Endothelial cell (in vitro differentiated cells): ENCODE measurements at places on chromosomes 13 and 19.

DNA sequence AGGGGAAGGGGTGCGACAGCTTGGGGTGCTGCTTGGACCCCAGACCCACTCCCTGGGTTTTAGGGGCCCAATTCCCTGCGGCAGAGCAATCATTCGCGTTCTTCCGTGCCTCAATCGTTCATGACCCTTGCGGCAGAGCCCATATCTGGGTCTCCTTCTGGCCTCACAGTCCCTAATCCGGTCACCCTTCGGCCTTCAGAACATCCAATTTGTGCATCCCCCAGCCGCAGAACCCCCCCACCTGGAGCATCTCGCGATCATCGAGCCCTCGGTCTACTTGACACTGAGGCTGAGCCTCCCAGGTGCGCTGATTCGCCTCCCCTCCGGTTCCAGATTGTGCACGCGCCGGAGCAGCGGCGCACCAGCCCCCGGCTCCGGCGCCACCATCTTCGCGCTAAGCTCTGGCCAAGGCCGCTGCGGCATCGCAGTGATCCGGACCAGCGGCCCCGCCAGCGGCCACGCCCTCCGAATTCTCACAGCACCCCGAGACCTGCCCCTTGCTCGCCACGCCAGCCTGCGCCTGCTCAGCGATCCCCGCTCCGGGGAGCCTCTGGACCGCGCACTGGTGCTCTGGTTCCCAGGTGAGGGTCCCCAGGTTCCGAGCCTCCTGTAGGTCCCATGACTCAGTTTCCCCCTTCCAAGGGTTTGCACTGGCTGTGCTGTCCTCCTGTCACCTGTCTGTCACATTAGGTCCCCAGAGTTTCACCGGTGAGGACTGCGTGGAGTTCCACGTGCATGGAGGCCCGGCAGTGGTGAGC is 501 bp downstream of the GTPBP3 start:
- DNase-seq, result no peak

- DNase-seq, result no peak
Observed at GRCh38 chr13:30720172-30720869, 15.0 kb upstream of the ALOX5AP start.

- DNase-seq, result peak; percentile 68
Observed at GRCh38 chr19:36605101-36605876, at the start of gene ZNF382. TSS of gene ZNF382 (plus strand) at chr19:36605313. CDS start at chr19:36609915, 4,602 bp downstream.

DNA sequence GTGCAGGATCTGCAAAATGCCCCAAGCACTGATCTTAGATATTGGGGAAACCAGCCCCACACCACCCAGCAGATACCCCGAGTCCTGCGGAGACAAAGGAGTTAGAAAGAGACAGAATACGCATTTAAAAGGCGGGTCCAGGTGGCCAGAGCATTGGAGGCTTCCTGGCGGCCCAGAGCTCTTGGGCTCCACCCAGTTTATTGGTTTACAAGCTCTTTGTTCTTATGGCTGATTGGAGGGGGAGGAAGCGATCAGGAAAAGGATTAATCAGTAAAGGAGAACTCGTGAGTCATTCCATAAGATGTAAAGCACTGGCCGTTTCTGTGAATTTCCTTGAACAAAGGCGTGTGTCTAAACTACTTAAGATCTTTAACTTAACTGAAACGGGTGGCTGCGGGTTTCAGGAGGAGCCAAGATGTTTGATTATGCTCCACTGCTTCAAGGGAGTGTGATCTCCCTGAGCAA is 926 bp downstream of the ZNF587 start:
- no peak for DNase-seq

DNA sequence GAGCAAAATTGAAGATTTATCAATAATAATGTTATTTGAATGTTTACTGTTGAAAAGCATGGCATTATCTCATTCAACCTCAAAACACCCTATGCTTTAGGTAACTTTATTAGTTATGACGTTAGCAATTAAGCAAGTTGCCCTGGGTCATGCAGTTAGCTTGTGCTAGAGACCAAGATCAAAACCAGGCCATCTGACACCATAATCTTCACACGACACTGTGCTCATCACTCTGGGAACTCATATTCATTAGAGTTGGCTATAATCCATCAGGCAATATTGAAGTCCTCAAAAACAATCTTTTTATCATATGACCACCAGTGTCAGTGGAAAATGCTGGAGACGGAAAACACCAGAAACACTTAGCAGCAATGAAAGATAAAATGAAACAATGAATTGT is 253.5 kb downstream of the PCDH20 start:
- DNase-seq, result no peak

GRCh38 chr19:22807061-22807835 is 23.3 kb upstream of the ZNF99 start:
- DNase-seq, result no peak

DNA sequence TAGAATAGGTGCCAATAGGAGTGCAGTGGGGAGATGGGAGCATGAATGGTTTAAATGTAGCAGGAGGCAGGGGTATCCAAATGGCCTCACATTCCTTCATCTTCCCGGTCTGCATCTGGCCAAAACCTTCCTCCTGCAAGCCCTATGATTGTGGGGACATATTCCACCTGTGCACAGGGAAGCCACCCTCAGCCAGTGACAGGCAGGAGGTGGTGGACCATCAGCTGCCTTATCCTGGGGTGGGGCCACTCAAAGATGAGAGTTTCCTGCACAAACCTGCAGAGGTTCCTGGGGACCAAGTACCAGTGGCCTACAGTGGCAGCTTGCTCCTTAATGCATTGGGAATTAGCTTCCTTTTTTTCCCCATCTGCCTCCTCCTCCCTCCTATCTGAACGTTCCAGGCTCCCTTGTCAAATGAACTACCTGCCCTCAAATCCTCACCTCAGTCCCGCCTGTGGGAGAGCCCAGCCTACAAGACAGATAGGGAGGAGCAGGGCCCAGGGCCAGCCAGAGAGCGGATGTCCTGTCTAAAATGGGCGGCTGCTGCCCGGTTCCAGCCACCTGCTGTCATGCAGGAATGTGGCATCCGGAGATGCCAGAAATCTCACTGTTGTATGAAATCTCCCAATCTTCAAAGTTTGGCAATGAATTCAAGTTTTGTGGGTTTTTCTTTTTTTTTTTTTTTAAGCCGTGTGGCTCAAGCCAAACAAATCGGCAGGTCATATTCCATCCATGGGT is 85.0 kb downstream of the TSHZ3 start:
- DNase-seq, result no peak

DNA sequence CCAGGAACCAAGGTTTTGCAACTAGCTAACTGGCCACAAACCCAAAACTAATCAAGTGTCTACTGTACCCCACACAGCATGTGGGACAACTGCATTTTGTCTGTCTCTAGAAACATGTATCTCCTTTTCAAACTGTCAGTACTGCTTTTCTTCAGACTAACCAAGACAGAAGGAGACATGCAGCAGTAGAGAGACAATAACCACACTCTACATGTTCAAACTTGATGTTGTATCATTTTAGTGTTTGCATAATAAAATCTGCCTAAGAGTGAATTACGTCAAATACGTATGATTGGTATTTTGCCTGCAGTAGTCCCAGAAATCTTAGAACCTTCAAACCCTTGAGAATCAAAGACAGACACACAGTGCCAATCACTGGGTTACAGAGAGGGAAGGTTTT is 22.0 kb upstream of the FREM2 start:
- DNase-seq, result no peak

DNA sequence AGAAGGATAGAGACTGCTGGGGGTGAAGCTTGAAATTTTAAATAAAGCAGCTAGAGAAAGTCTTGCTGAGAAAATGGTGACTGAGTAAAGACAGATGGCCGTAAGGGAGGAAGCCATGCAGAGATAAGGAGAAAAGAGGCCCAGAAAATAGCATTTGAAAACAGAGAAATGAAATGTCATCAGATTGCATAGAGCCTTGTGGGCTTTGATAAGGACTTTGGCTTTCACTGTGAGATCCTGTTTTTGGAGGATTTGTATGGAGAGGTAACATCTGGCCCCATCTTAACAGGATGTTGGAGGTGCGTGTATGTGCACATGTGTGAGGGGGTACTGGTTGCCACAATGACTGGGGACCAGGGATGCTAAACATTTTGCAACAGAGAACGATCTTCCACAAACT is 19.5 kb upstream of the ATP8A2 start:
- DNase-seq, result no peak

DNA sequence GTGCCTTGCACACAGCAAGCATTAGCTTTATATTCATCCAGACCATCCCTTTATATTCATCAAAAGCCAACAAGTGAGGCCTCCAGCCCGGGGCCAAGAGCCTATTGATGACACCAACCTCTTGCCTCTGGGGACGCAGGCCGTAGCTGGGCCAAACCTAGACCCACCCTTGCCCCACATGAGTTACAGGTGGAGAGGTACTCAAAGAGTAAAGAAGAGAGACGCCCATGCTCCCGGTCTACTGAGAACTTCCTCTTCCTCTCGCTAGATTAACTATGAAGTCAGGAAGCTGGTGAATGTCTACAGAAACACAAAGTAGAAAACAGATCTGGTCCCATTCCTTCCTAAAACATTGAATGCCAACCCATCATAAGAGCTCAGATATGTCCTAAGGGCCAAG is 3.8 kb upstream of the MLNR start:
- DNase-seq, result no peak

DNA sequence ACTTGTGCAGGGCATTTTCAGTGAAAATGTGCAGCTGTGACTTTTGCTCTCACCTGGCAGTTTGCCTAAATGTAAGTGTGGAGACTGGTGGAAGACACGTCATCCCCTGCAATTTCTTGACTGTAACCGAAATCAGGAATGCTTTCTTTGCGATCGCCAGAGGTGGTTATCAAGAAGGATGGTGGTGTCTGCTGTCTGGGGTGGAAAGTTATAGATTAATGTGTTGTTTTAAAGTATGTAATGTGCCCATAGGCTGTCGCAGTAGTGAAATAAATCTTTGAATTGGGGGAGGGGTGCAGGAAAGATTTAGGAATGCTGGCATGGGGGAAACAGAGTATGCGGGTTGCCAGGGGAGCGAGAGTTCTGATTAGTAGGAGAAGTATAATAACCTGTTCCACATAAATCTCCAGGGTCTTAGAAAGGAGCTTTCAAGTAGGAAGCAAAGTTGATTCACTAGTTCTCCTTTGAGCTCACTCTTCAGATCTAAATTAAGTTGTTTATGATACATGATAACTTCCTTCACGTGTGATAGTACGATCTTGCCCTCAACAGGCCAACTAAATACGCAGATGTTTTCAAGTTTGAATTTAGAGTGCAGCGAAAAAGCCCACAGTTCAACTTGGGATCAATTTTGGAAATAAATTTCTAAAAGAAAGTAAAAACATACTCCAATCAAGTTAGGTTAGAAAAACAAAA is 1520.0 kb upstream of the SLC10A2 start:
- no peak for DNase-seq

GRCh38 chr19:11154683-11155047 is 917 bp downstream of the SPC24 start:
- DNase-seq, result no peak

GRCh38 chr13:33006638-33007037 is 9.6 kb upstream of the KL start:
- DNase-seq, result no peak

DNA sequence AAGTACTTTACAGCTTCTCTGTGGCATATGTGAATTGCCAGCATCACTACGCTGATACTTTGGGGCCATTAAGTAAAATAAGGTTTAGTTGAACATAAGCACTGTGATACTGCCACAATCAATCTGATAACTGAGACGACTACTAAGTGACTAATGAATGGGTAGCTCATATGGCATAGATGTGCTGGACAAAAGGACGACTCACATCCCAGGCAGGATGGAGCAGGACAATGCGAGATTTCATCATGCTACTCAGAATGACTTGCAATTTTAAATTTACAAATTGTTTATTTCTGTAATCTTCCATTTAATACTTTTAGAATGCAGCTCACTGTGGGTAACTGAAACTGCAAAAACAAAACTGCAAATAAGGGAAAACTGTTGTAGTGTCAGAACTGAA is 13.6 kb downstream of the CCDC122 start:
- DNase-seq, result no peak

GRCh38 chr13:20826843-20827560 is 53.2 kb upstream of the EEF1AKMT1 start:
- no peak for DNase-seq

GRCh38 chr19:54376610-54377285 is 12.0 kb upstream of the LAIR1 start:
- DNase-seq, result no peak

- no peak for DNase-seq
Observed at GRCh38 chr19:10110972-10111317, 548 bp upstream of the P2RY11 start.

DNA sequence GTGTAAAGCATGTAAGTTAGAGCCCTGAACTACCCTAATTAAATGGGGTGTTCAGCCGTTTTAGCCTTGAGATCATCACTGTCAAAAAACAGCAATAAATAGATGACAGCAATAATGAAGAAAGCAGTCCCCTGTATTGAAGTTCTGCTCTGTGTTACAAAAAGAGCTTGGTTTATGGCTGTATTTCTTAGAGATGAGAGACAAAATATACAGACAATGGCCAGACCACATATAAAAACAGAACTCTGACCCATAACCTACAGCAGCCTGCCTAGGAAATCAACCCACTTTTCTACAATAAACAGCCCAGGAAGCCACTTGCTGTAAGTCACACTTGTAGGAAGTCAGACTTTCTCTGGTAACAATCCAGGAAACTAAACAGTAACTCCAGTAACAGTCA is 10.8 kb downstream of the IGFL3 start:
- no peak for DNase-seq
